Stimulated activated CD4-positive, alpha-beta T cell treated with anti-CD3 and anti-CD28 coated beads, Interleukin-1b, Interleukin-23, amount 100 ng/mL, for 1 hour (primary cell): ENCODE measurements at places on chromosomes 6 and 20.

GRCh38 chr6:113676968-113677367, 180.2 kb upstream of the MARCKS start:
- DNase-seq: no peak

GRCh38 chr6:125792172-125792571, 1.4 kb downstream of the NCOA7 start:
- DNase-seq: no peak

- no peak for DNase-seq
Measured at GRCh38 chr6:142570221-142570671, 268.4 kb downstream of the ADGRG6 start.

DNA sequence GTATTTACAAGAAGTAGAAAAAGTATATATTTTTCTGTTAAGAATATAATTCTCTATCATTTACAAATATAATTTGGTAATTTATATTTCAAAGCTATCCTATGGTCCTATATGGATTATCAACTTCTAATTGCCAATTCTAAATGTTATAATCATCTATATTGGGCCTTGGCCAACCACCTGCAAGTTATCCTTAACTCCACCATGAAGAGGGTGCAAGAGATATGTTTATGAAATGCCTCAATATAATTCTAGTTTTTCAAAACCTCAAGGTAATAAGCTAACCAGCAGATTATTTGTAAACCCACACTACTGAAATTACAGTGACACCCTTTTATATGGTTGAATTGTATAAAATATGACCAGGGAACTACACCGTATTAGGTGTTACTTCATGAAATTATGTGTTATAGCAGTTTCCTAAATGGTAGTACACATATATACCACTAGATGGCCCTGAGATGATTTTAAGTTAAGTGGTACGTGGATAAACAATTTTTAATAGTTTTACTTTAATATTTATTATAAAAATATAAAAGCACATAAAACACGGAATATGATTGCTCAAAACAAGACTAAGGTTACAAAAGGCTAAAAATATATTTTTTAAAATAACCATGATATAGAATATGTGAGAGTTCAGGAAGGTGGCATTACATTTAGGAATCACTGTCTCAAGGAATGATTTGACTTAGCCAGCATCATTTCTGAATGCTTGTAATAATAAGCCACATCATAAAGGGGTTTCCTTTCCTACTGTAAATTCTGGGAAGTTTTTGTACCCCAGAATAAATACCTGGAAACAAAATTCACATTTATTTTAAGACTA, 9.8 kb upstream of the PNISR start:
- DNase-seq: no peak

DNA sequence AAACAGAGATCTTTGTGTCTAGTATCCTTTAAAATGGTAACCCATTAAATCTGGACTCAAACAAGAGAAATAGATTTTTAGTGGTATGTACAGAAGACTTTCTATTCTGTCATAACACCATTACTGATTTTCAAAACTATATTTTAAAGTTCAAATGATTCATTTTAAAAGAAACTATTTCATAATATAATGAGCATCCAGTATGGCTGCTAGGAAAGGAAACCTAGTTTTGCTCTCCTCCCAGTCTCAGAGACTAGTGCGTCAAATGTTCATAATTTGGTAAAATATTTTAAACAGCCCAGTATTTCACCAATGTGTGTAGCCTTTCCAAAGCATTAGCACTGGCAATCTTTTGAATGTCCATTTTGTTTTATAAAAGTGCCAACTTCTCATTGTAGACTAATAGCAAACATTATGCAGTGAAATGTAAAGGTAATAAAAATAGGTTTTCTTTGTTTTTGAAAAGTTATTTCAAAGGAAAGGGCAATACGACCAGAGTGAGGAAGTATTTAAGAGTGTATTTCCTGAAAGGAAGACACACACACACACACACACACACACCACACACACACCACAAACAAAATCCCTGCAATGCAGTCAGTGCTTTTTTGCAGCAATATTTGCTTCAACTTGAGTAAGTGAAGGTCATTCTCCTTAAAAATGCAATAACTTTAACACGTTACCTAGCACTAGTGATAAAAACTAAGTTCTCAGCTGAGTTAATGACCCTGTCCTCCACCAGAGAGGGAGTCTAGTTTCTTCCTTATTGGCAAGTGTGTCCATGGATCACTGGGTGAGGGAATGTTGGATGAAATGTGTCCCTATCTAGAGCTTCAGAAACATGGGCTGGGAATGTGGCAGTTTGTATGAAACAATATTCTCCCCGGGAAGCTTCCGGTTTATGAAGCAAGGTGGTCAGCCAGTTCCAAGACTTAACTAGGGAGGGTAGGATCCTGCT, 4.6 kb downstream of the PPP1R3G start:
- DNase-seq: no peak

DNA sequence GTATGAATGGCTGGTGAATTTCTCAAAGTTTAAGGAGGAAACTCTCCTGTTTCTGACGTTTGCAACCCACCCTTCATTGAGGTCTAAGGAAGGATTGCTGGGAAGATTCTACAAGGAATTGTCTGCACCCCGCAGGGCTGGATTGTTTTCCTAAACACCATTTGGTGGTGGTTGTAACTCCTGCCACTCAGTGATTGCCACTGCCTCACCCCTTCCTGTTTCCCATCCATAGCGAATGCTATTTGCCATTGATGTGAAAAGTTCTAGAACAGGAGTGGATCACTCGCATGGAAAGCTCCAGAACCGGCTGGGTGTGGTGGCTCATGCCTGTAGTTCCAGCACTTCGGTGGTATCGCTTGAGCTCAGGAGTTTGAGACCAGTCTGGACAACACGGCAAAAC, 8.7 kb upstream of the DSP start:
- DNase-seq: no peak
